ENCODE measurements at places on chromosomes 7 and 10.
A peak's percentile ranks its signal among the peaks of the same experiment; 100 is the strongest.

DNA sequence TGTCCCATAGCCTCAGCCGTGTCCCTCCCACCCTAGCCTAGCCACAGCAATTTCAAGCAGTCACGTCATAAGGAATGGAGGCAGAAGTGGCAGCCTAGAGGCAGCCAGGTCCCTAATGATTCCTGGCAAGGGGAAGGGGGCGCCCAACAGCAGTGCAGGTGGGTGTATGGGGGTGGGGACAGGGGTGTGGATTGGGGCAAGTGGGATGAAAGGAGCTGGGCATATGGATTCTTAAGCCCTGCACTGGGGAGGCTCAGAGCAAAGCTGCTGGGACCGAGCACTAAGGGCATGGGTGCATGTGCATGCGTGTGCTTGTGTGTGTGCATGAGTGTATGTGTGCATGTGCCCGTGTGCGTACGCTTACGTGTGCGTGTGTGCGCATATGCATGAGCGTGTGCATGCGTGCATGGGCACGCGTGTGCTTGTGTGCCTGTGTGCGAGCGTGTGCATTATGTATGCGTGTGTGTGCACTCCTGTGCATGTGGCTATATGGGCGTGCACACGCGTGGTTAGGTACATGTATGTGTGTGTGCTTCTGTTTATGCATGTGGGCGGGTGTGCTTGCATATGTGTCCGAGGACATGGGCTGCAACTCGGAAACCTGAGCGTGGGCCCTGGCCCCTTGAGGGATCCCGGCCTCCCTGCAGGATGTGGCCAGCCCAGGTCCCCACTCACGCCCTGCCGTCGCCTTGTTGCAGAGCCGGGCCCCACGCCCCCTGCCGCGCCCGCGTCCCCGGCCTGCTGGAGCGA lies 34.1 kb downstream of the SH2B2 start:
- DNase-seq, result no peak

- DNase-seq, result no peak
Measured at GRCh38 chr10:68052463-68052862, 22.6 kb downstream of the HERC4 start.

DNA sequence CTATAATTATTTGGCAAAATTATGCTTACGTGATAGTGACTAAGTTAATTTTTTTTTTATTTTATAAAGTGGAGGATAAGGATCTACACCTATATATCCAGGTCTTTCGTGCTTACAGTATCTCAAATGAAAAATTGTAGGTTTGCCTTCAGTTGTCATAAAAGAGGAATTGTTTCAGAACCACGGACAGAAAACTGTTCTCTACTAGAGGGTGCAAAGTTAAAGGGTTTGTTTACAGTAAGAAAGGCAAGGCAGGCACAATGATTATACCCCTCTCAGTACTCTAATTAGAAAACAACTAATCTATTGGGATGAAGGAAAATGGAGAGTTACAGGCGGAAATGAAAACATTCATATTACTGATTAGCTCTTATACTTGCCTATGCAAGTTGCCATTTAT lies 1.5 kb downstream of the PCLO start:
- no peak for DNase-seq

DNA sequence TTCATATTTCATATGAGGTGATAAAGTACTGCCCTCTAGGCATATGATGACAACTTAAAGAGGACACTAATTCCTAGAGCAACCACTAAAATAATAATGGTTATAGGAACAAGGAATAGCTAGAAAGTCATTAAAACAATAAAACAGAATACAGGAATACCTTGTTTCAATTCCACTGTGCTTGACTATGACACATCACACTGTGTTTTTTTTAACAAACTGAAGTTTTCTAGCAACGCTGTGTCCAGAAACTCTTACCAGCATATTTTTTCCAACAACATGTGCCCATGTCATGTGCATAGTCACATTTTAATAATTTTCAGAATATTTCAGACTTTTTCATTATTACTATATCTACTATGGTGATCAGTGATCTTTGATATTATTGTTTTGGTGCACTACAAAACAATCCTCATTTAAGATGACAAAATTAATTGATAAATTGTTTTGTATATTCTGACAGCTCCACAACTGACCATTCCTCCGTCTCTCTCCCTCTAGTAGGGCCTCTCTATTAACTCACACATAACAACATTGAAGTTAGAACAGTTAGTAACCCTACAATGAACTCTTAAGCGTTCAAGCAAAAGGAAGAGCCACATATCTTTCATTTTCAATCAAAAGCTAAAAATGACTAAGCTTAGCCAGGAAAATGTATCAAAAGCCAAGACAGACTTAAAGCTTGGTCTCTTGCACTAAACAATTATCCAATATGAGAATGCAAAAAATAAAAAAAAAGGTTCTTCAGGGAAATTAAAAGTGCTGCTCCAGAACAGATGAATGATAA lies 85.8 kb downstream of the SNX13 start:
- DNase-seq, result no peak

- DNase-seq, result no peak
Measured at GRCh38 chr10:124734311-124735166, 9.6 kb downstream of the FAM53B start.

GRCh38 chr10:113111900-113112853 lies 162.1 kb downstream of the TCF7L2 start:
- DNase-seq, result no peak

- no peak for DNase-seq
Measured at GRCh38 chr7:2668401-2668800, 19.6 kb upstream of the AMZ1 start.

DNA sequence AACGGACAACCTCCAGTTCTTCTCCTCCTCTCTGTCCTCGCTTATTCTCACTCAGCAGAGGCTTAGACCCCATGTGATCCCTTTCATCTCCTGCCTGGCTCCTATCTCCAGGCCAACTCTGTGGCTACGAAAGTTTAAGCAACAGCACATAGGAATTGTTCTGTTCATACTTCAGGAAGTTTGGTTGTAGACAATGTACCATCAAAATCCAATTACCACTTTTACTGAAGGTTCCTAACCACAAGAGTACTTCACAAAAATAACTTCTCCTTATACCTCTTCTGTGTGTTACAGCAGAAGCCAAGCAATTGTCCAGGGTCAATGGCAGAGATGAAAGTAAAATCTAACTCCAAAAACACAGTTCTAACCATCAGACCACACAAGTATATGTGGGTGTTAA lies 80.0 kb downstream of the SLC25A13 start:
- no peak for DNase-seq

- no peak for DNase-seq
Measured at GRCh38 chr10:11756766-11757315, 14.7 kb downstream of the ECHDC3 start.

GRCh38 chr7:149883452-149883861 lies 9.7 kb downstream of the ATP6V0E2 start:
- DNase-seq, result peak; percentile 59

DNA sequence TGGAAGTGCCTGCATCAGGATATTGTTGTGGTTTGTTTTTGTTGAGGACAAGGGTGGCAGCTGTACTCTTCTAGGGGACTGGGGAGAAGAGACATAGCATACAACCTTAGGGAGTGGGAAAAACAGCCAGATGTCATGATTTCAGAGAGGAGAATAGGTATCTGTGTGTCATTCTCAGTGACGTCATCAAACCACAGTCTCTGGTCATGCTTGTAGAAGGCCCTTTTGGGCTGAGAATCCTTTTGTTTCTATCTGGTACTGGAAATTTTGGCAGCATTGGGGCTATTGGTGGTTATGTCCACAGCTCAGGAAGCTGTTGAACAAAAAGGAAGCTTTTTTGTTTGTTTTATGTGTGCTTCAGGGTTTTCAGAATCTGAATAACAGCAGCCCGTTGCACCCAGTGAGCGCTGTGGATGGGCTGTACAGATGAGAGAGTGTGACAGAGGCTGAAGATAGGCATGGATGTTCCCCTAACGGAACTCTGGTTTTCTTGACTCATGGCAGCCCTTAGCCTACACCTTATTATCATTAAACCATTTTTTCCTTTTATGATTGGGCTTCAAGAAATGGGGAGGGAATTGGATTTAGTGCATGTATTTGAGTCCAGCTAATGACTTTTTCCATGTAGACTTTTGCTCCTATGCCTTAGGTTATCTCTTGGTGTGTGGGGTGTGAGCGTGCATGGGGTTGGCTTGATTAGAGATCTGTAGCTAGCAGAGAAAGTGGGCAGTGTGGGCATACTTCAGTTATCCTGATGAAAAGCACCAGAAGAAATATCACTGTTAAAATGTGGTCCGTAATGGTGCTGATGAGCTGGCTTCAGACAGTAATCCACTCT lies 65.7 kb downstream of the SND1 start:
- no peak for DNase-seq

DNA sequence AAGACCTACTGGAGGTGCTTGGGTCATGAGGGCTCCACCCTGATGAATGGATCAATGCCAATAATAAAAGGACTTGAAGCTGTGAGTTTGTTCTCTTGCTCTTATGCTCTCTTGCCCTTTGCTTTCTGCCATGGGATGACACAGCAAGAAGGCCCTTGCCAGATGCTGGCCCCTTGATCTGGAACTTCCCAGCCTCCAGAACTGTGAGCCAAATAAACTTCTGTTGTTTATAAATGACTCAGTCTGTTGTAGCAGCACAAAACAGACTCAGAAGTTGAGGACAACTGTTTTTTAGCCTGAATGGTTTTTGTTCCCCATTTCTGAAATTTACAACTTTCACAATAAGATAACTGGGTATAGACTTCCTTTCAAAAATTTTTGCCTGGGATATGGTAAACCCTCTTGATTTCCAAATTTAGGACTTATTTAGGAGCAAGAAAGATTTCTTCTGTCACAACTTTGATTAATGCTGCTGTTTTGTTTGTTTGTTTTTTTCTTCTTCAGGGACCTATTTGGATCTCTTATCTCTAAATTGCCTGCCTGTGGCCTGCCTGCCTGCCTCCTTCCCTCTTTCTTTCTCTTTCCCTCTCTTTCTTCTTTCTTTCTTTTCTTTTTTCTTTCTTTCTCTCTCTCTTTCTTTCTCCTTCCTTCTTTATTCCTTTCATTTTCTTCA lies 12.1 kb downstream of the ENTPD1 start:
- DNase-seq, result no peak

DNA sequence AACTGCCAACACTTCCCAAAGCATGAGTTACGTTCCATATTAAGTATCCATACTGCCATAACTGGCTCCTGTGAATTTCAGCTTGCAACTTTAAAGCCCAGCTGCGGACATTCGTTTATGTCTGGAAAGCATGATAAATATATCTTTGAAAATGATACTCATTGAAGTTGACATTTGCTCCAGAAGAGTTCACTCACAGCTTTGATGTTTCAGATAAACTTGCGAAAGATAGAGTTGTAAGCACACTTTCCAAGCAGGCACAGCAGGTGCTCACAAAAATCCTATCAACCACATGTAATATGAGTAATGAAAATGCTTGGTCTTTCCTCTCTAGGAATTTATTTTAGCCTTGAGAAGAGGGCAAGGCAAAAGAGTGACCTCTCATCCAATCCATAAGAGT lies 4.5 kb downstream of the CHCHD3 start:
- no peak for DNase-seq

GRCh38 chr7:126303926-126304325 lies 948.8 kb downstream of the GRM8 start:
- DNase-seq, result no peak

DNA sequence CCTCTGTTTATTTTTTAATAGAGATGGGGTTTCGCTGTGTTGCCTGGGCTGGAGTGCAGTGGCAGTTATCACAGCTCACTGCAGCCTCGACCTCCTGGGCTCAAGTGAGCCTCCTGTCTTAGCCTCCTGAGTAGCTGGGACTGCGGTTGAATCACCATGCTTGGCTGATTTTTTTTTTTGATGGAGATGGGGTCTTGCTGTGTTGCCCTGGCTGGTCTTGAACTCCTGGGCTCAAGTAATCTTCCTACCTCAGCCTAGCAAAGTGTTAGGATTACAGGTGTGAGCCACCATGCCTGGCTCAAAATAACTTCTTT lies 8.1 kb downstream of the DYNC2I1 start:
- no peak for DNase-seq

DNA sequence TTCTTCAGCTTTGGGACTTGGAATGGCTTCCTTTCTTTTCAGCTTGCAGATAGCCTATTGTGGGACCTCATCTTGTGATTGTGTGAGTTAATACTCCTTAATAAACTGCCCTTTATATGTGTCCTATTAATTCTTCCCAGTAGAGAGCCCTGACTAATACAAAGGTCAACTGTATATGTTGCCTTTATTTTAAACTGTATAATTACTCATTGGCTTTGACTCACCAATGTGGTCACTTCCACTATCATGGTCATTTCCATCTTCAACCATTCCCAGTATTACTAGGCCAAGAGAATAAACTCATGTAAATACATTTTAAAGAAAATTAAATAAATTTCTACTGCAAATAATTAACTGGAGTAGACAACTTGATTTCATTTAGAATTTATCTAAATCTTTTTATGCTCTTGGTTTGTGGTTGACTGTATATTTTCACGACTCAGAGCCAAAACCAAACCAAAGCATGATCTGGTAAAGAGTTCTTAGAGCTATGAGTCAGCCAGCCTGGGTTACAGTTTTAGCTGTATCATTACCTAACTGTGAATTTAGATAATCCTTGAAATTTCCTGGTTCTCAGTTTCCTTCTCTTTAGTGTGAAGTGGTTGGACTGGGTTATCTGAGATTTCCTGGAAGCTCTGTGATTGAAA lies 188.4 kb downstream of the PPP1R3A start:
- DNase-seq, result no peak

DNA sequence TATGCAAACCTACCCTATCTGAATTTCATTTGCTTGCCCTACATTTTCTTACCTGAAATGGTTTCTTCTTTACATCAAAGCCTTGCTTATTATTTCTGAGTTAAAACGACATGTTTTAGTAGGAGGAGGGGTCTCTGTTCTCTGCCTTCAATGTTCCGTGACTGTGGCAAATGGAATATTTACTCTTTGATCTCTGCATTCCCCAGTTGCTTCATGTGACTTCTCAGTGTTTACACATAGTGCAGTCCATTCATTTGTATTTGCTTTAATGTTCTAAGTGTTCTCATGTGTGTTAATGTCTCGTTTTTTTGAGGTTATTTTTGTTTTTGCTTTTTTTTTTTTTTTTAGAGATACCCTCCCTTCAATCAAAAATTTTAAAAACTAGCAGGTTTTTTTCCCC lies 75.8 kb downstream of the GNAI1 start:
- no peak for DNase-seq

DNA sequence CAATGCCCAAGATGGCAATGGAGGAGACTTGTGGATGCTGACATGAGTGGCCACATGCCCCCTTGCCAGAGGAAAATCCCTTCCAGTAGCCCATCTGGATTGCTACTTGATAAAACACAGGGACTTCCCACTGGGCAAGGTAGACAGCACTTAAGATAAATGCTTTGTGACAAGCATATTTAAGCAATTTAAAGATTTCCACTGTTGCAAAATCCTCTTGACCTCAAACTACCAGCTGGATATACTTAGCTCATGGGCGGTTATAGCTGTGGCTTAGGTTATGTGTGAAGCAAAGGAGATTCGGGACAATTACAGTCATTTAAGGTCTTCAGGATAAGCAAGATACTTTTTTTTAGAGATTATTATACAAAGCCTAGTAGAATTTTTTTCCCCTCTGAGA lies 238.1 kb downstream of the BMPER start:
- DNase-seq, result no peak

DNA sequence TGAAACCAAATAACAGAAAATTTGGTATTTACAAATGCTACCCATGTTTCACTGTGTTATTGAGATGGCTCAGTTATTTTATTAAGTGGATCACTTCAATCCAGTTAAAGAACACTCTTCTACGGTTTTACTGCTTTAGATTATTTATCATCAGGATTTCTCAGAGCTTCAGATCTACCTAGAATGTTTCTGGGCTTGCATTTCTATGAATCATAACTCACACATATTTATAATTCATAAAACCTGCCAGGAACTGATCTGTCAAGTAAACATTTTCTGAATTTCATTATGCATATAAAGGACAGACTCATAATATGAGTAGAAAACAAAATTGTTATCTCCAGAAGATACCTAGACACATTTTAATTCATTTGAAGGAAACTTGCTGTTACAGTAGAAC lies 1172.3 kb upstream of the LRRTM3 start:
- DNase-seq, result no peak
